ENCODE measurements at places on chromosomes 3 and 15.

GRCh38 chr15:89631902-89632264, 23.4 kb downstream of the KIF7 start:
- DNase-seq = no peak

DNA sequence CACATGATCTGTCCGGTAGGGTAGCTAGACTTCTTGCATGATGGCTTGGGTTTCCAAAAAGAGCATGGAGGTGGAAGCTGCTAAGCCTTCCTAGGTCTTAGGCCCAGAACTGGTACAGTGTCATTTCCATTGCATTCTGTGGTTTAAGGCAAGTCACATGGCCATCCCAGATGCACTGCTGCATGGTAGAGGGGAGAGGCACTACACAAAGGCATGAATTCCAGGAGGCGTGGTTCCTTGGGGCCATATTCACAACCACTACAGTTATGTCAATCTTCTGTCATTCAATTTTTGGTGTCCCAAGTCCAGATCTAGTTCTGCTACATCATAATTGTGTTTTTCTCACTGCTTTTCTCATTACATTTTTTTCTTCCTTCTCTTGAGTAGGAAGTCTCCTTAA, 122.2 kb upstream of the CHRM5 start:
- no peak for DNase-seq

DNA sequence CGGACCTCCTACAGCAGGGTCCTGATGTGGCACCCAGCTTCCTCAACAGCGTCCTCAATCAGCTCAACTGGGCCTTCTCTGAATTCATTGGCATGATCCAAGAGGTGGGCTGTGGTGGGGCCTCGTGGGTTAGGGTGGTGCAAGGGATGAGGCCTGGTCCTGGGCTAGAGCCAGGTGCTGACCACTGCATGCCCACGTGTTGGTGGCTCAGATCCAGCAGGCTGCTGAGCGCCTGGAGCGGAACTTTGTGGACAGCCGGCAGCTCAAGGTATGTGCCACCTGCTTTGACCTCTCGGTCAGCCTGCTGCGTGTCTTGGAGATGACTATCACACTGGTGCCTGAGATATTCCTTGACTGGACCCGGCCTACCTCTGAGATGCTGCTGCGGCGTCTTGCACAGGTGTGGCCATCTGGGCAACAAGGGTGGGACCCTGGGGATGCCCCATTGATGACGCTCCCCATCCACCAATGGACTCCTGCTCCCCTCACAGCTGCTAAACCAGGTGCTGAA, 3.8 kb downstream of the AMIGO3 start:
- DNase-seq = no peak

GRCh38 chr3:46214751-46215352, 6.7 kb upstream of the CCR1 start:
- peak; percentile 14 for DNase-seq

DNA sequence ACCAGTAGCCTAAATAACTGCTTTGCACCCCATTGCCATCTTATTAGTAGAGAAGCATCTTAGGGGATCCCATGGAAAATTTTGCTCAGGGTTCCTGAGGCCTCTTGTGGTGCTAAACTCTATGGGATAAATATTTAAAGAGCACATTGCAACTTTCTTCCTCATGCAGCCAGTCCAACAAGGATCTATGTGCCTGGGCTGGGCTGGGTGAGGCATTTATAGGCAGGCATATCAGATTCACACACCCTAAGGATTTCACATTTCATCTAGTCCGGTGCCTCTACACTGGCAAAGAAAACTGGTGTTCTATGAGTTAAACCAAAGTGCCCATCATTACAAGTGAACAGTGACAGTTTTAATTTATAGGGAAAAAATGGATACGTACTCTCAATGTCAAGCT, 512.3 kb downstream of the EDEM1 start:
- DNase-seq = no peak

GRCh38 chr3:9168241-9168741, 81.2 kb downstream of the SRGAP3 start:
- DNase-seq = no peak

GRCh38 chr3:59850417-59850816, 800.6 kb upstream of the CFAP20DC start:
- no peak for DNase-seq

- DNase-seq = peak; percentile 79
These were observed 35.0 kb downstream of the ATP2B2 start for GRCh38 chr3:10470120-10471053.

DNA sequence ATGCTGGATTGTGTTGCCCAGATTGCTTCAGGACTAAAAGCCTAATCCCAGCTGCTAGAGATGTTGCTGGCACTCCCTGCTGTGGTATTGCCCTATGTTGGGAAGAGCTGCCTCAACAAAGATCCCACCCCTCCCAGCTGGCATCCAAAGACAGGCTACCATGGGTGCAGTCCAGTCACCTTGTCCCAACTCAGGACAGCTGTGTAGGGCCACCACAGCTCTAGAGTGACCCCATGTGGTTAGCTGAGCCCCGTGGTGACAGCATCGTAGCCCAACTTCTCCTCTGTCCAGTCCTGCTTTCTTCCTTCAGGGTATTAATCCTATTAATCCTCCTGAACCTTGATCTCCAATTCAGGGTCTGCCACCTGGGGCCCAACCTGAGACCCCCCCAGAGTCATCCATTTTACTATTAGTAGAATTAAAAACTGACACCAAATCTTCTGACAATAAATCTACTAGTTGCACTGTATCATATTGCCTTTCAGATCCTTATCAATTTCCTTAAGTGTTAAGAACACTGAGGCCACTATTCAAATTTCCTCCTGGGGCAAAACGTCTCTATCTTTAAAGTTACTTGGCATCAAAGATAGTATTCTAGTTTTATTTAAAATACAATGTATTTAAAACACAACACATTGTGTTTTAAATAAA, 83.5 kb downstream of the AQP9 start:
- DNase-seq = no peak

DNA sequence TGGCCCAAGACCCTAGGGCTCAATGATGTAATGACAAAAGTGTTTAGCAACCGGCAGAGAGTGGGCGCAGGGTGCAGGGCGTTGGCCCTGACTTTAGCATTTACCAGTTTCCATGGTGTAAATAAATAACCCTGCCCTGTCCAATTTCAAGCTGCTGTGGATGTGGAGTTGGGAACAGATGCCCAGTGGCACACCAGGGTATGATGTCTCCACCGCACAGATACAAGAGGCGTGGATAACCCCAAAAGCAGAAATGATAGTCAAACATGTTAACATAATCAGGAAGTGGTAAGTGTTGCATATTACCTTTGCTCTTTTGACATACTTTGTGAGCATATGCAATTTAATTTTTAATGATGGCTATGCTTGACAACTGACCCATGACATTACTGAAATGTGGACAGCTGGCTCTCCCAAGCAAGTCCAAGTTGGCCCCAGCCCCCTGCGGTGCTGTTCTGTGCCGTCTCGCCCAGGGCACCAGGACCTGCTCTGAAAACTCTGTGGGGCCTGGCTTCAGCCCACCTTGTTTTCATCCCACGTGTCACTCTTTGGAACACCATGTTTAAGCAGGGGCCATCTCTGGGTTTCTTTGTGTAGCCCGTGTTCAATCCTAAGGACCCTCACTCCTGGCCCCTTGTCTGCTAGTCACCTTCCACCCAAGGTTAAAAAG, 10.8 kb upstream of the ANPEP start:
- DNase-seq = no peak

DNA sequence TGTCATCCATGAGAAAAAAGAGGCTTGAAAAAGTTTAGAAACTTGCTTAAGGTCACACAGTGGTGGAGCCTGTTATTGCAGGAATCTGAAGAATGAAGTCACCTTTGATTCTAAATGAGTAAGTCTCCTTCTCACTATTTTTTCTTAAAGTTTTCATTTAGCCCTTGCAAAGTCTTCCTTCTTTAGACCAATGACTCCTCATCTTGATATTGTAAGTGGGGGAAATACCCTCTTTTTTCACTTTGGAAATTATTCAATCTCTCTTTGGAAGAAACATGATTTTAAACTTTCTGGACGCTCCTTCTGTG, 787 bp upstream of the SLMAP start:
- no peak for DNase-seq

- DNase-seq = no peak
These were observed 92.1 kb downstream of the XRN1 start for GRCh38 chr3:142355692-142356091.

DNA sequence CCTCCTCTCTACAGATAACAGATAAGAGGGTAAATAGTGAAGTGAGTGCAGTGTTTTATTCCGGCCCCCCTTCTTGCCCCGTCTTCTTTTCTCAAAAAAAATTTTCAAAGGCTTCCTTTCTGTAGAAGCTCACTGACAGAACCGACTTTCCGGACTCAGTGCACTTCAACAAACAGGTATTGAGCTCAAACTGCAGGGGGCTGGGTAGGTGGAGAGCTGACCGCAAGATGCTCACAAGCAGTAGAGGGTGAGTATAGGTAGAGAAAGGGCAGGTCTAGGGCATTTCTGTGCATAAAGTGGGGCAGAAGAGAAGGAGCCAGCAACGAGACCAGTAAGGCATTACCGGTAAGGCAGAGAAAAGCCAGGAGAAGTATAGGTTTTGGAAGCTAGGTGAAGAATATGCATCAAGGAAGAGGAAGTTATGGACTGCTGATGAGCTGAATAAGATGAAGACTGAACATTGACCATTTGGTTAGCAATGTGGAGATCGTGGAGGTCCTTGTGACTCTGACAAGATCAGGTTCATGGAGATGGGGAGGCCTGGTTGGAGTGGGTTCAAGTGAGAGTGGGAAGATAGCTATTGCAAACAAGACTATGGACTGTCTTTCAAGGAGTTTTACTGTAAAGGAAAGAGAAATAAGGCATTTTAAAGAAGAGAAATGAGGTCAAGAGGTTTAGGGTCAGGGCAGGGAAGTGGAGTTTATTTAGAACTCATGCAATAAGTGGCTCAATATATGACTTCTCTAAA, 97.4 kb downstream of the ST6GAL1 start:
- no peak for DNase-seq

GRCh38 chr3:31184261-31185061, 290.0 kb upstream of the GADL1 start:
- no peak for DNase-seq

GRCh38 chr15:40307421-40308211, at the start of gene PLCB2:
Gene PLCB2, minus strand, starts transcription at chr15:40307935. Its CDS starts 263 bp downstream, at chr15:40307672.
- DNase-seq = no peak

- DNase-seq = no peak
These were observed 76.4 kb upstream of the TRPM1 start for GRCh38 chr15:31177951-31178350.

GRCh38 chr3:13465236-13465873, 14.8 kb upstream of the HDAC11 start:
- DNase-seq = no peak

- no peak for DNase-seq
These were observed 383.0 kb downstream of the NTRK3 start for GRCh38 chr15:87873516-87873915.

- DNase-seq = no peak
These were observed 19.1 kb upstream of the CLDN16 start for GRCh38 chr3:190368881-190369280.

GRCh38 chr3:107268469-107268868, 108.8 kb upstream of the CCDC54 start:
- DNase-seq = no peak

GRCh38 chr3:188034989-188035388, 119.0 kb upstream of the LPP start:
- no peak for DNase-seq

- no peak for DNase-seq
These were observed 8.3 kb upstream of the CSPG4 start for GRCh38 chr15:75720787-75721479.

DNA sequence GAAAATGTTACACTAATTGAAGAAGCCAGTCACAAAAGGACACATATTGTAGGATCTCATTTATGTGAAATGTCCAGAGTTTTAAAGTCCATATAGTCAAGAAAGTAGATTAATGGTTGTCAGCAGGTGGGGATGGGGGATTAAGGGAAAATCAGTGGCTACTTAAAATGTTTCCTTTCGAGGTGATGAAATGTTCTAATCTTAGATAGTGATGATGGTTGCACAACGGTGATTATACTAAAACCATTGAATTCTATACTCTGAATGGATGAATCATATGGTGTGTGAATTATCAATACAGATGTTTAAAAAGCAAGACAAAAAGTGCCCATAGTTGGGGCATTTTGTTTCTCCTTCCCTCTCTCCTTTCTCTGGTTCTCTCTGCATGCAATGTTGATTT, 164.6 kb downstream of the ATG7 start:
- DNase-seq = no peak

DNA sequence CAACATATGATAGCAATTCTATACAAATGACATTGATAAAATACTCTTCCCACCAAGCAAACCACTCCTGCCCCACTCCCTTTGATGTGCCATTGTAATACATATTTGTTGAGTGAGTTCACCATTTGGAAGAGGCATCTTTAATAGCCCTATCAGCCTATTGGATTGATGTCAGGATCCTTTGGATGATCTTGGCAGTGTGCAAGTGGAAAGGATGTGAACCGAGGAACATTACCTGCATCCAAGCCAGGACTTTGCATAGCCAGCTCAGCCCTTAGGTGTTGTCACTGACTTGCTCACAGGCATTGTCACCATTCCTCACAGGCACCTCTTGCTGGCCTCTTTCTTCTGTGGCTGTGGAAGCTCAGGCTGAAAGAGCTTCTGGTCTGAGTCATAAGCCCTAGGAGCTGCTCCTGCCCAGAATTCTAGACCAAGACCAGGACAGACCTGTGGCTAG, 16.5 kb upstream of the TIMP4 start:
- DNase-seq = no peak

- no peak for DNase-seq
These were observed 276.3 kb upstream of the MCTP2 start for GRCh38 chr15:93954985-93955571.

GRCh38 chr15:89521605-89522004, 25.2 kb upstream of the RHCG start:
- DNase-seq = no peak

- DNase-seq = no peak
These were observed 148.4 kb downstream of the USP13 start for GRCh38 chr3:179801263-179801662.

DNA sequence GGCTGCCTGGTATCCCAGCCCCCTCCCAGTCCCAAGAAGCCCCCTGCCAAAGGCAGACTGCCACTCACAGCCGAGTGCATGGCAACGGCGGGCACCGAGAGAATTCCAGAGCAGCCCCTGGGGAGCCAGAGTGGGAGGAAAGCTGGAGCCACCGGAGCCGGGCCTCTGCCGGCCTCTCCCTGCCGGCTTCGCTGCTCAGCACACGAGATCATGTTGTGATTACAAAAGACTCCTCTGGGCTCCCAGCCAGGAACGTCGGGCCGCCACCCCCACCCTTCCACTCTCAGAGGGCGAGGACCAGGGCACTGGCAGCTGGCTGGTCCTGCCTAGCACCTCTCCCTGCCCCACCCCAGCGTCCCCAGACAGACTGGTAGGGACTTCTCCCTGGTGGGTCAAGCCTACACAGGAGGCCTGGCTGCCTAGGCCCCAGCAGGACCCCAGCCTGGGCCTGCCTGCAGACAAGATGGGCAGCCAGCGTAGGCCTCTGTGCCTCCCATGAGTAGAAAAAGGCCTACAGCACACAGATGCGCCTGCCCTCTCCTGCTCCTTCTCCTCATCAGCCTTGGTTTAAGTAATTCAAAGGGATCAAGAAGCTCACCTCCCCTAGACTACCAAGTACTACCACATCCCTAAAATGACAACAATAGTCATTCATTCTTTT, at the start of gene CCDC9B:
Gene CCDC9B, minus strand, starts transcription at position 200 of the 661 bp plus-strand sequence. Its CDS starts 120 bp downstream, at position 80.
- no peak for DNase-seq

Data from neuronal stem cell (in vitro differentiated cells).